ENCODE measurements at places on chromosomes 16 and 17. TPM values are rescaled to one million over a fixed set of nuclear protein-coding genes. Genes with fewer than 3 reads are reported as not detected.

DNA sequence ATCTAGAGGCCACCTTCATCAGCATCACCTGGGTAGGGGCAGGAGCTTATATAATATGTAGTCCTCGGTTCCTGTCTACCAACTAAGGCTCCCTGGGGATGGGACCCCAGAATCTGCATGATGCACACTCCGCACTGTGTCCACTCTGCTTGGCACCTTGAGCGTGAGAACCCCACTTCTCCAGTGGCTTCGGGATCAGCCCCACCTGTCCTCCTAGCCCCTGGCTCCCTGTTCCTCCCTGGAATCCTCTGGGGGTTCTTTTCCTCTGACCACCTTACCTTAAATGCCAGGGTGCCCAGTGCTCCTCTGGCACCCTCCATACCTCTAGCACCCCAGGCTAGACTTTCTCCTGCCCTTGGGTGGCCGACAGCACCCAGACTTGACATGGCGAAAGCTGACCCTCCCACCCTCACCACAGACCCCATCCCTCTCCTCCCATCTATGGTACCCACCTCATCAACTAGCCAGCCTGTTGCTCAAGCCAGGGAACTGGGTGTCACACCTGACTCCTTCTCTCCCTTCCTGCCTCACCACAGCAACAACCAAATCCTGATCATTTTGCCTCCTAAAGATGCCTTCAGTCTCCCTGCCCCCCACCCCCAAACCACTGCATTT is 2.8 kb upstream of the NXPH3 start:
- no peak for DNase-seq

DNA sequence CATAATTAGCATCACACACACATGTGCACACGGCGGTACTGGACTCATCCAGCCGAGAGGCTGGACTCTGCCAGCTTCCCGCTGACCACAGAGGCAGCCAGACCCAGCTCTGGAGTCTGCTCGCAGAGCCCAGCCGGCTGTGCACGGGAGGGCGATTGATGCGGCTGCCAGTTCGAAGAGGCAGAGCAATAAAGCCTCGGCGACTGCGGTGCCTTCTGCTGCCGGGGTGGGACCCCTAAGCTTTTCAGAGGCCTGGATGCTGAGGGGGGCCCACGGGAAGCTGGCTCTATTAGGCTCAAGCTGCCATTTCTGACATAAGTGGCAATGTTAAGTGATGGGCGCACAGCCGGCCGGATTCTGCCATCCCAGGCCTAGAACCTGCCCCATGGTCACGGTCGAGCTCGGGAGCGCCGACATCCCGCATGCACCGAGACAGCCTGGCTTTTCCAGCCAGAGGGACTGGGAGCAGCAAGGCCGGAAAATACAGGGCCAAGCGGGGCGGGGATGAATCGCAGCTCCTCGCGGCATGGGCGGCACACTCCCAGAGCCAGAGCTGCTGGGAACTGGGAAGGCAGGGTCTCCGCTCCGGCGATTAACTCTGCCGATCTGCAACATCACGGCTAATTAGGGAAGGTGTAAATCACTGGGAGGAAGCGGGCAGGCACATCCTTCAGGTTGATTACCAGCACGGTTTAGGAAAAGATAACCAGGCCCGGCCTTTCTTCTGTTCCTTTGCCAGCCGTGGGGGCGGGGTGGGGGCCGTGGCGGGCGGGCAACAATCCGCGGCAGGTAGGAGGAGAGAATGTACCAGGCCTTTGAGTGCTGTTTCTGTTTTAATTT is 57.7 kb downstream of the TBC1D16 start:
- no peak for DNase-seq

GRCh38 chr16:18024611-18025010 is 311.9 kb downstream of the NPIPA8 start:
- no peak for DNase-seq

DNA sequence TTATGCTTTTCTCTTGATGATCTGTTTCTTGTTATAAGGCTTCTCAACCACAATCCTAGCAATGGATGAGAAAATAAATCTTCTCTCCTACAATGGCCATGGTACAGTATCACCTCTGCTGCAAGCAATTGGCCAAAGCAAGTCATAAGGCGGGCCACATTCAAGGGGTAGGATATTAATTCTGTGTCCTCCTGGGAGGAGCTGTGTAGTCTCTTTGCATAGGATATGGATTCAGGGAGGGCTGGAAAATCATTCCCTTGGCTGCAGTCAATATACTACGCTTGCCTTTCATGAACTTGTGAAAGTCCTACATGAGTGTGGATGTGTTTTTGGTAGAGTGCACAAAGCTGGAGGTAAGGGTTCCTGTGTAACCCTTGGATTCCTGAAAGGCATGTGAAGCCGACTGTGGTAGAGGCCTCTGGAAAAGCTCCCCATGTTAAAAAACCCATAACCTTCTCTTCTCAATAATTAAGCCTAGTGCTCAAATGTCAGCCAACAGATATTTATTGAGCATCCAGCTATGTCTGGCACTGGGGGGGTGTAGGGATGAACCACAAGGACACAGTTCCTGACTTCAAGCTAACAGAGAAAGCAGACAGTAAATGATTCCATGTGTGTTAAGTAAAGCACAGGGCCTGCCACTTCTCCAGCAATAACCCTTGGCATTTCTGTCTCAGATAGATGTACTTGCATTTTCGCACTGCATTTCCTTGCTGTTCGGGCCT is 147.6 kb upstream of the HS3ST3A1 start:
- DNase-seq = no peak

The TP53TG3C gene
- total RNA-seq = not detected

All from neural crest cell (in vitro differentiated cells).